ENCODE measurements at places on chromosomes 11 and 22.

DNA sequence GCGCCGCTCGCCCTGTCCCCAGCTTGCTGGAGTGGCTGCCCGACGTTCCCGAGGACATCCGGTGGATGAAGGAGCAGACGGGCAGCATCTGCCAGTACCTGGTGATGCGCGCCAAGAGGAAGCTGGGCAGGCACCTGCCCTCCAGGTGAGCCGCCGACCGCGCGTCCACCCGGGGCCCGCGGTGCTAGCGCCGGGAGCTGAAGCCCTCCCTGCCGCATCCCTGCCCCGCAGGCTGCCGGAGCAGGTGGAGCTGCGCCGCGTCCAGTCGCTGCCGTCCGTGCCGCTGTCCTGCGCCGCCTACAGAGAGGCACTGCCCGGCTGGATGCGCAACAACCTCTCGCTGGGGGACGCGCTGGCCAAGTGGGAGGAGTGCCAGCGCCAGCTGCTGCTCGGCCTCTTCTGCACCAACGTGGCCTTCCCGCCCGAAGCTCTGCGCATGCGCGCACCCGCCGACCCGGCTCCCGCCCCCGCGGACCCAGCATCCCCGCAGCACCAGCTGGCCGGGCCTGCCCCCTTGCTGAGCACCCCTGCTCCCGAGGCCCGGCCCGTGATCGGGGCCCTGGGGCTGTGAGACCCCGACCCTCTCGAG lies 3.3 kb upstream of the CRACR2B start:
- DNase-seq: no peak

- DNase-seq: no peak
These were observed 517 bp downstream of the HIRA start for GRCh38 chr22:19430890-19431541.

GRCh38 chr11:83162377-83162776 lies 5.4 kb downstream of the PCF11 start:
- no peak for DNase-seq

DNA sequence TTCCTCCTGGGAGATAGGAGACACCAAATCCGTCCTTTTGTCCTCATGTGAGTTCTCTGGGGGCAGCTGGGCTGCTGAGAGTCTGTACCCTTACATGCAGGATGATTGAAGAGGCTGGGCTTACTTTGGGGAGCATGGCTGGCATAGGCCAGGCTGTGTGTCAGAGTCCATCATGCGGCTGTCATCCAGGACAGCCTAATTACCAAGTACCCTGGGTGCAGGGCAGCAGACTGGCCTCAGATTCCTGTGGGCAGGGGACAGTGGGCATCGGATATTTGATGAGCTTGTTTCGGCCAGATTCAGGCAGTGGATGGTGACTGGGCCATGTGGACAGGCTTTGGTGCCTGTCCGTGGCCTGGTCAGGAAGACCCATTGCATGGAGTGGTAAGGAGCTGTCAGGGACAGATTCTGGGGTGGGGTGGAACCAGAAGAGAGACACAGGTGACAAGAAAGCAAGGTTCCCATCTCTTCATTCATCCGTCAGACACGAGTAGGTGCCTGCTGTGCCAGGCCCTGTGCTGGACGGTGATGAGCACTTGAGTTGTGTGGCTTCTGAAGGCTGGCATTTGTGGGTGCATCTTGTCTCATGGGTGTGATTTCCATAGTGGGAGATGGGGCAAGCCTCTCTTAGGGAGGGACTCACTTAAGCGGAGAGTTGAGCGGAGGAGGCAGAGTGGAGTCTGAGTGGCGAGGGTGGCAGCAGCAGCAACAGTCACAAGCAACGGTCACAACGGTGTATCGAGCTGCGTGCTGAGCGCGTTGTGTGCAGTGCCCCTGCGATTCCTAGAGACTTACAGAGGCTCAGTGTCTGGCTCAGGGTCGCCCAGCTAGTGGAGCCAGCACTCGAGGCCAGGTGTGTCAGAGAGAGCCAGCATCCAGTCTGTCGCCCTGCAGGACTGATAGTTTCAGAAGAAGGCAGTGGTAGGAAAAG lies 48.7 kb downstream of the TBC1D22A start:
- DNase-seq: no peak

DNA sequence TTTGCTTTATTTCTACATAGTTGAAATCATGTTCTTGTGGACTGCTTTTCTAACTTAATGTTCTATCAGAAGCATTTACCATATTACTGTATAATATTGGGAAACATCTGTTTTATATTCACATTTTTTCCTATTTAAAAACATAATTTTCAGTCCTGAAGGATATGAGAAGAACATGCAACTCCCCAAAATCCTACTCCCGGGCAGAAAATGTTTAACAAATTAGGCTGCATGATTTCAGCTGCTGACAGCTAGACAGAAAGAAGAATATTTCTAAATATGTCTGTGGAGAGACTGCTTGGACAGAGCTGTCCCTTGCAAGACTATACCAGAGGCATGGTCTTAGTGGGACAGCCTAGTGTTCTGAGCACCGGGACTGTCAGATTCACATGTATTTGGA lies 15.7 kb upstream of the AMPD3 start:
- DNase-seq: no peak

- no peak for DNase-seq
These were observed 101.0 kb downstream of the BRD1 start for GRCh38 chr22:49726701-49727101.

DNA sequence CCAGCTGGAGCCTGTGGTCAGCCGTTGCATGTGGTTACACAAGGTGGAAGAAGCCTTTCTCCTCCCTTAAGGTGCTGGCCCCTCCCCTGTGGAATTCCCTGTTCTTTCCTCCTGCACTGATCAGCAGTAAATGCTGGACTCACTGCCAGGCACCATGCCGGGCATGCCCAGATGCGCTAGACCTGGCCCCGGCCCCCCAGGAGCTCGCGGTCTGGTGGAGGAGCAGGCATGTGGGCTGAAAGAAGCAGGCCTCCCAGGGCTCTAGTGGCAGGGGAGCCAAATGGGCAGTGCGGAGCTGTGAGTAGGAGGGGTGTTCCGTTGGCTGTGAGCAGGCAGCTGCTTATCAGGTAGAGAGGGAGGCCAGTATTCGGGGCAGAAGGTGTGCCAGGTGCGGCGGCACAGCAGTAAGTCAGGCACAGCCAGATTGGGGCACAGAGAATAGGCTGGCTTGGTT lies 10.2 kb downstream of the DGKZ start:
- DNase-seq: no peak

DNA sequence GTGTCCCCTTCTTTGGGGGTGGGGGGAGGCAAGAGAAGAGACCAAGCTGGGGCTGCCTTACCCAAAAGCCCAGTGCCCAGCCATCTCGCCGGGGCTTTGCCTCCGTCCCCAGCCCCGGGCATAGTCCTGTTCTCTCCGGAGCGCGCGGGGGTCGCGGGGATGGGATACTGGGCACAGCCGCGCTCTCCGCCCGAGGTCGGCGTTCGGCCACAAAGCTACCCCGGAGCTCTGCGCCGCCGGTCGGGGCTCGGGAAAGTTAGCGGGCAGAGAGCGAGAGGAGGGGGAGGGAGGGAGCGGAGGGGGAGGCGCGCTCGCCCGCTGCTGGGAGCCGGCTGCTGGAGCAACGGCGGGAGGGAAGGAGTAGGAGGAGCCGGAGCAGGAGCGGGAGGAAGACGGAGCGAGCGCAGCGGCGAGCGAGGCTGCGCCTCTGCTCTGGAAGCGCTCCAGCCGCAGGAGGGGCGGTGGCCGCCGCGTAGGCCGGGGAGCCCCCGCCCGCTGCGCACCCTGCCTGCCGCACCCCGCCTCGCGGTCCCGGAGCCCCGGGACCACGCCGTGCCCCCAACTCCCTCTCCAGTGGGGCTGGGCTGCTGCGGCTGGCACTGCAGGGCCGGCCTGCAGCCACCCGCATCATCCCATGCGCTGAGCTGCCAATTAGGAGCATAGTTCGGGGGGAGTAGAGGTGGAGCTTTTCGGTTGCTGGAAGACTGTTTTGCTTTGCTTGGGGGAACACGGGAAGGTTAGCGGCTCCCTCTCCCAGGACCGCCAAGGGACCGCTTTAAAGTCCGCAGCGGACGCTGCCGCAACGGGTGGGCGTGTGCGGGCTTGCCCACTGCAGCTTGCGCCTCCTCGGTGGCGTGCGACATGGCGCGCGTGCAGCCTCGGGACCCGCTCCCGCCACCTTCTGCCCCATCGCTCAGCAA lies at the start of gene SCN4B:
Gene SCN4B (minus strand): TSS at position 272 of the 920 bp plus-strand sequence. CDS start 150 bp downstream, at position 122.
- no peak for DNase-seq

DNA sequence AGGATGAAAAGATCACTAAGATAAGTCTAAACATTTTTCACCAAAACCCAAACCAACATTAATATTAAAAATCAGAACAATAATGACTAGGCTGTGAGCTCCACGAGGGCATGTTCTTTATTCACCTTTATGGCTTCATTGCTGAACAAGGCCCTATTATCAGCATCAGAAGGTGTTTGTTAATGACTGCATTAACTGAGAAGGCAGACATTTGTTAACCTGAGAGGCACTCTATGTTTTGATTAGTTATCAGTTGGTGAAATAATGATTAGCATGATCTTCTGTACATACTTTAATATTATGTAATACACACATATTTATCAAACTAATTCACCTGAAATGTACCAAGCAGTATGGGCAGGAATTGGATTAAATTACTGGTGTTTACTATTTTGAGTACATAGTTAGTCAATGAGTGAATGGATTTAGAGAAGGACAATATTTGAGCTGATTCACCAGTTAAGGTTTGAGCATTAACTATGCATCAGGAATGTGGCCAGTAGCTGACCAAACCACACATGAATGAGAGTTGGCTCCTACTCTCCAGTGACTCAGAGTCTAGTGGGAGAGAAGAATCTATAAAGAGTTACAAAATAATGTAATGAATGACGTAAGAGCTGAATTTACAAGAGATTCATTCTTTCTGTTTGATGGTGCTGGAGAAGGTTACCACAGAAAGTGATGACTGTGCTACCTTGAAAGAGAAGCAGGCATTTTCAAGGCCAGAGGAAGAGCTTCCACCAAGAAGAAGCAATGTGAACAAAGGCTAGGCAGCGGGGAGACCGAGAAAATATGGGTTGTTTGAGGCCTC lies 6.7 kb downstream of the IL18 start:
- DNase-seq: peak; percentile 41

- DNase-seq: no peak
These were observed 94.2 kb downstream of the ABTB2 start for GRCh38 chr11:34263441-34264091.

GRCh38 chr11:120339394-120339890 lies 3.2 kb downstream of the ARHGEF12 start:
- DNase-seq: no peak

GRCh38 chr11:115845872-115846271 lies 341.7 kb upstream of the CADM1 start:
- DNase-seq: no peak

- no peak for DNase-seq
These were observed 119.3 kb downstream of the ARFGAP2 start for GRCh38 chr11:47057365-47057764.

- DNase-seq: peak; percentile 88
These were observed 1.2 kb upstream of the ZFP91 start for GRCh38 chr11:58577555-58578135.
